ENCODE measurements at places on chromosomes 16 and 17.

DNA sequence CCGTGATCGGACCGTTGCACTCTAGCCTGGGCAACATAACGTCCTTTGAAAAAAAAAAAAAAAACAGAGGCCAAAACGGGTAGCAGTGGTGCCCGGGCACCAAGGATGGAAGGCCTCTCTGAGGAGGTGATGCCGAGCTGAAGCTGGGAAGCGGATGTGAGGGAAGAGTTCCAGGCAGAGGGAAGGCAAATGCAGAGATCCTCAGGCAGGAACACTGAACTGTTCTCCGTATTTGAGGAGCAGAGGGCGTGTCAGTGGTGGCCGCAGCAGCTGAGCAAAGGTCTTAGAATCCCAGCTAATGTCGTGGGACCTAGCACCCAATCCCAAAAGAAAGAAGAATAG, 656 bp upstream of the KCTD13 start:
- H3K27ac ChIP-seq: peak overlapping the region; percentile 95
- DNase-seq: no peak
- H3K36me3 ChIP-seq: peaks cover 14% of the 10 kb centered on the region

DNA sequence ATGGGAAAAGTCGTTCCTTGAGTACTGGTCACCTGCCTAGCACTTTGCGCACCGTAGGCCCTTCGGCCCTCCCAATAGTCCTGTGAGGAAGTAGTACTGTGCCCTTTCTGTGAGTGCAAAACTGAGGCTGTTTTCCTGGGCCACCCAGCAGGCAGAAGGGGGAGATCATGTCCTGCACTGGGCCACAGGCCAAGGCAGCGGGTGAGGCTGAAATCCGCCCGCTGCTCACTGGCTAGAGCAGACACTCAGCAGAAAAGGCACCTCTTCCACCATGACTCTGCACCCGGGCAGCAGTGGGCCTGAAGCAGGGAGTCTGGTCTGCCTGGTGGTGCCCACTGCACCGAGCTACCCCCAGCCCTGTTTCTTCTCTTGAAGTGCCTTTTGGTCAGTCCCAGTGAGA, 20.2 kb downstream of the METTL22 start:
- no peak for DNase-seq
- no peaks in the 10 kb centered on the region for H3K27me3 ChIP-seq
- H3K27ac ChIP-seq: no peak overlapping the region
- H3K4me3 ChIP-seq: no peak overlapping the region
- H3K4me1 ChIP-seq: no peaks in the 10 kb centered on the region

DNA sequence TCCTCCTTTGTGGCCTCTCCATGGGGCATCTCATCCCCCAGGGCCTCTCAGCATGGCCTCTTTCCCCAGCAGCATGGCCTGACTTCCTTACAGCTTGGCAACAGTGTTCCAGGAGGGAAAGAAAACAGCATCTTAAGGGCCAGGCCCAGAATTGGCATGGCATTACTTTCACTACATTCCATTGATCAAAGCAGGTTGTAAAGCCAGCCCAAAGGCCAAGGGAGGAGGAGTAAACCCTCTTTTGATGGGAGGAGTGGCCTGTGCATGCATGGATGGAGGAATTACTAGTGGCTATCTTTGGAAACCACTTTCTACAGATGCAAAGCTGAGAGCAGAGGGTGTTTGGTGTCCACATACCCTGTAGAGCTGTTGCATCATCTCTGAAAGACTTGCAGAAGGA, 149.4 kb downstream of the AIPL1 start:
- H3K36me3 ChIP-seq: no peaks in the 10 kb centered on the region
- no peak for DNase-seq
- no peaks in the 10 kb centered on the region for H3K27me3 ChIP-seq
- H3K4me3 ChIP-seq: no peak overlapping the region

DNA sequence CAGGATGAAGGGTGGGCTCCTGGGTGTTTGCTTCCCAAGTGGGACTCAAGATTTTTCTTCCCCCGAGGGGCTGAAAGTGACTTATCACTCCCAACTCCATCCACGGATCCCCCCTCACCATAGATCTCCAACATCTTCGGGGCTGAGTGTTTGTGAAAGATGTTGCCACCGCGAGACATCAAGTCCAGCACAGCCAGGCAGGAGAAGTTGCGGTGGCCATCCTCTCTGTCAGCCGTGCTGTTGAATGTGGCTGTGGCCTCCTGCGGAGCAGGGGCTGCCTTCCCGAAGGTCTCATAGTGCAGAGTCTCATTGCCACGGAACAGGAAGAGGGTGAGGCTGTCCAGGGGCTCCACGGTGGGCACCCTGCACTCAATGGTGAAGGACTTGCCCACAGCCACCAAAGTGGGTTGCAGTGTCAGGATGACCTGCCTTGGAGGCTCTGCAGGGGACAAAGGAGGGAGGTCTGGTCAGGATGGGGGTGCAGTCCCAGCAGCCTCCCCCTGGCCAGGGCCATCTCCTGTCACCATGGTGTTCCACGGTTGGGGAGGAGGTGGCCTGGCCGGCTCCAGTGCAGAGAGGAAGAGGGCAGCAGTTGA, 5.5 kb downstream of the PRR29 start:
- peaks cover 9% of the 10 kb centered on the region for H3K36me3 ChIP-seq
- H3K27ac ChIP-seq: no peak overlapping the region
- H3K27me3 ChIP-seq: no peaks in the 10 kb centered on the region
- peaks cover 43% of the 10 kb centered on the region for H3K4me1 ChIP-seq
- no peak for DNase-seq
- no peak overlapping the region for H3K4me3 ChIP-seq

- H3K4me3 ChIP-seq: no peak overlapping the region
- peak; percentile 70 for DNase-seq
- H3K27me3 ChIP-seq: no peaks in the 10 kb centered on the region
- no peak overlapping the region for H3K27ac ChIP-seq
- no peaks in the 10 kb centered on the region for H3K4me1 ChIP-seq
Measured at GRCh38 chr17:73982871-73983270, 220.6 kb upstream of the RPL38 start.

- H3K36me3 ChIP-seq: no peaks in the 10 kb centered on the region
- no peak for DNase-seq
- H3K4me1 ChIP-seq: no peaks in the 10 kb centered on the region
- H3K27ac ChIP-seq: no peak overlapping the region
Measured at GRCh38 chr17:36212966-36213365, 2.1 kb downstream of the CCL4L2 start.

DNA sequence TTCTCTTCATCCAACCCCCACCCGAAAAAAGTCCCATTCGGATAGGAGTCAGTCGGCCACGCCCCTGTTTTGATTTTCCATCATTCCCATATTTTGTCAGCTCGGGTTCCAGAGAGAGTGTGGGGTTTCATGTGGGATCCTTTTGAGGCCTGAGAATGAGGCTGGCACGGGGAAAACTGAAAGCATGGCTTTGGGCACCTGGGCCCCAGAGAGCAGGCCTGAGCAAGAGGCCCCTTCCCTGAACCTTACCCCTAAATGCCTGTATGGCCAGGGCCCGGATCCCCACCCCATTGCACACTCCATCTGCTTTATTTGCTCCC, 4.6 kb upstream of the HOXB4 start:
- H3K27me3 ChIP-seq: no peaks in the 10 kb centered on the region
- peaks cover 18% of the 10 kb centered on the region for H3K36me3 ChIP-seq
- peak overlapping the region; percentile 49 for H3K4me3 ChIP-seq
- H3K4me1 ChIP-seq: peaks cover 80% of the 10 kb centered on the region
- DNase-seq: no peak

DNA sequence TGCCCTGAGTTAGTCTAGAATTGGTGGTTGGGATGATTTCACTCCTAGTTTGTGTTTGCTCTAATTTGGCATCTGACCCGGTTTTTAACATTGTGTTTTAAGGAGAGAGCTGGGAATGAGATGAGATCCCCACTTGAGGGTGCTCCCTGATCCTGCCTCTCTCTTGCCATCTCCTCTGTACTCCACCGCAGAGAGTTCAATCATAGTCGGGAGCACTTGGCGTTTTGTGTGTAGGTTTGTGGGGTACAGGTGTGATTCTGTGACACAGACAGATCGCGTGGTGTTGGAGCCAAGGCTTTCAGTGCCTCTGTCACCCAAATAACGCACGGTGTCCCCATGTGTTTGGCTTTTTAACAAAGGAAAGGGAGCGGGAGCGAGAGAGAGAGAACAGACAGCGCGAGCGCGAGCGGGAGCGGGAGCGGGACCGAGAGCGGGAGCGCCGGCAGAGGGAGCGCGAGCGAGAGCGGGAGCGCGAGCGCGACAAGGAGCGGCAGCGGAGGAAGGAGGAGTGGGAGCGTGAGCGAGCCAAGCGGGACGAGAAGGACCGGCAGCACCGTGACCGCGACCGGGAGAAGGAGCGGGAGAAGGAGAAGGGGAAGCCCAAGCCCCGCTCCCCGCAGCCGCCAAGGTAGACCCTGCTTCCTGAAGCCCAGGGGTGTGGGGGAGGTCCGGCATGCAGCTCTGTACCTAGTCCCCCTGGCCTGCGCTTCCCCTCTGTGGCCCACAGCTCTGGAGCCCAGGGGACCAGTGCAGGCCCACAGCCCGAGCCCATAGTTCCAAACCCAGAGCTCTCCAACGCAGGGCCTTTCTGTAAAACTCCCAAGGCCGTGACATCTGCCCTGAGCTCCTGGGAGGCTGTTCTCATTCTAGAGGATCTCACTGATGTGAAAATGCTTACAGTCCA, 27.2 kb upstream of the IL17C start:
- peaks cover 33% of the 10 kb centered on the region for H3K4me1 ChIP-seq
- no peak overlapping the region for H3K27ac ChIP-seq
- peaks cover 69% of the 10 kb centered on the region for H3K36me3 ChIP-seq
- peak; percentile 93 for DNase-seq
- H3K4me3 ChIP-seq: peak overlapping the region; percentile 9

- no peaks in the 10 kb centered on the region for H3K27me3 ChIP-seq
- no peak overlapping the region for H3K4me3 ChIP-seq
- H3K36me3 ChIP-seq: peaks cover 57% of the 10 kb centered on the region
- H3K27ac ChIP-seq: peak overlapping the region; percentile 65
- peaks cover 77% of the 10 kb centered on the region for H3K4me1 ChIP-seq
Measured at GRCh38 chr17:73284354-73284753, 22.7 kb upstream of the CPSF4L start.

DNA sequence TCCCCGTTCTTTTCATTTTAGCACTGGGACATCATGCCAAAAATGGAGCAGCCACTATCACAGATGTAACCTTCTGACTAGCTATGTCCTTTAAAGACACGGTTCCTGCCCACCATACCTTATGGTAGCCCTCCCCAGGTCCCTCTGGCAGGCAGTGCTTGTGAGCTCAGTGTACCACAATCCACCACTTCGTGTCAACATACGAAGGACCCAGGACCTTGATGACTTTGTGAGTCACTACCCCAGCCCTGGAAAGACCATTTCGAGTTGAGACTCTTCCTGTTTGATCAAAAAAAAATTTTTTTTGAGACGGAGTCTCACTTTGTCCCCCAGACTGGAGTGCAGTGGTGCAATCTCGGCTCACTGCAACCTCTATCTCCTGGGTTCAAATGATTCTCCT, 21.0 kb upstream of the FLCN start:
- H3K4me3 ChIP-seq: no peak overlapping the region
- no peaks in the 10 kb centered on the region for H3K27me3 ChIP-seq
- no peak for DNase-seq
- H3K36me3 ChIP-seq: peaks cover 73% of the 10 kb centered on the region

DNA sequence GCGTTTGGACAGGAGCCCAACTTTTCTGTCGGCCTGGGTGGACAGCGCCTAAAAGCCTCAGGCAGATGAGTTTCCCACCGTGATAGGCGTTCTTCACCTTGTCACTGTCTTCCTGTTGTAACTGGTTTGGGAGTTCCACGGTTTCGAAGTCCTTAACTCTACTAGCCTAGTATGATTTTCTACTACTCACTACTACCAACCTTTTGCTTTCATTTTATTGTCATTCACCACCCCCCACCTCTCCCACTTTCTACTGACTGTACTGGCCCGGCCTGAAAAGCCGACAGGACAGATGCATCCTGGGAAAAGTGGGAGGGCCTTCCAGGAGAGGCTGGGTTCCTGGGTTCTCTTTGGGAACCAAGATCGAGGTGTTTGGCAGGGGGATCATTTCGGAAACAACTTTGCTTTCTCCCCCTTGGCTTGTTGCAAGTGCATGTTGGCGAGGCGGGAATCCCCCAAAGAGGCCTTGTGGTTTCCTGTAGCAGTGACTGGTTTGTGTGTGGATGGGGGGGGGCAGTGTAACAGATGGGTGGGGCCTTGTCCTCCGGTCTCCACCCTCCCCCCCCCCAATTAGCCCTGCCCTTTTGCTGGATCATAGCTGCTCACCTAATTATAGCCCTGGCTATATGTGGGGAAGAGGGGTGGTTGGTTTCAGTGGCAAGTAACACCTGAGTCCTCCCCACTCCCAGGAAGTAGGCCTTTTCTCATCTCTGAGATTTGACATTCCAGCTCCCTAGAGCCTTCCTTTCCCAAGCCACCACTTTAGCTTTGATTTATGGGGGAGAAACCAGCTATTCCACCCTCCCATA, 1.4 kb downstream of the EIF5A start:
- H3K36me3 ChIP-seq: peaks cover 45% of the 10 kb centered on the region
- H3K27ac ChIP-seq: peak overlapping the region; percentile 77
- H3K4me1 ChIP-seq: peaks cover 39% of the 10 kb centered on the region
- no peak for DNase-seq

DNA sequence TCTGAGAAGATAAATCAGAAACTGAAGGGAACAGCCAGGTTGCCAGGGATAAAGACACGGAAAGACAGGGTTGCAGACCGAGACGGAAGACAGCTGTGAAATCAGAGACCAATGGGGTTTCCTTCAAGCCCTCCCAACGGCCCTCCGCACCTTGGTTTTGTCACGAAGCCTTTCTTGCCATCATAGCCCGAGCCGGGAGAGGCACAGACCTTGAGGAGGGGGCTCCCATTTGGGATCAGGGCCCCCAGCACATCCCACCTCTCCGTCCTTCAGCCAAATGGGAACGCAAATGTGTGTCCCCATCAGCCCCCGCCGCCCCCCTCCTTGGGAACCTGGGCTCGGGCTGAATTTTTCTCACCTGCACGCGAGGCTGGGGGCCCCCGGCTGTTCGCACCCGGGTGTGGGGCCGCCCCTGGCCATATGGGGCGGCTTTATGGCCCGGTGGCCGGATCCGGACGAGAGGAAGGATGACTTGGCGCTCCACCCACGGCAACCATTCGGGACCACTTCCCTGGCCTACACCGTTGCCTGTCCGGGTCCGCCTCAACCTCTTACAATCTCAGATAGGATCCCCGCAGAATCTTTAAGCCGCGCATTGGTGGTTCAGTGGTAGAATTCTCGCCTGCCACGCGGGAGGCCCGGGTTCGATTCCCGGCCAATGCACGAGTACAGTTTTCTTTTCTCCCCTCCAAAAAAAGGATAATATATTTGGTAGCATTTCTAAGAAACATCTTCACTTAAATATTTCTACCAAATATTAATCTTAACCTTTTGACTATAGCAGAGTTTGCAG, 1.4 kb upstream of the HES7 start:
- H3K27me3 ChIP-seq: peaks cover 38% of the 10 kb centered on the region
- H3K27ac ChIP-seq: peak overlapping the region; percentile 81
- H3K4me1 ChIP-seq: peaks cover 60% of the 10 kb centered on the region
- no peaks in the 10 kb centered on the region for H3K36me3 ChIP-seq
- peak overlapping the region; percentile 82 for H3K4me3 ChIP-seq
- peak; percentile 97 for DNase-seq

Data from spinal cord (tissue), 10 donors.